ENCODE measurements at places on chromosomes 4 and X.

GRCh38 chrX:140503238-140503601 is 1.6 kb downstream of the SOX3 start:
- DNase-seq, result no peak

DNA sequence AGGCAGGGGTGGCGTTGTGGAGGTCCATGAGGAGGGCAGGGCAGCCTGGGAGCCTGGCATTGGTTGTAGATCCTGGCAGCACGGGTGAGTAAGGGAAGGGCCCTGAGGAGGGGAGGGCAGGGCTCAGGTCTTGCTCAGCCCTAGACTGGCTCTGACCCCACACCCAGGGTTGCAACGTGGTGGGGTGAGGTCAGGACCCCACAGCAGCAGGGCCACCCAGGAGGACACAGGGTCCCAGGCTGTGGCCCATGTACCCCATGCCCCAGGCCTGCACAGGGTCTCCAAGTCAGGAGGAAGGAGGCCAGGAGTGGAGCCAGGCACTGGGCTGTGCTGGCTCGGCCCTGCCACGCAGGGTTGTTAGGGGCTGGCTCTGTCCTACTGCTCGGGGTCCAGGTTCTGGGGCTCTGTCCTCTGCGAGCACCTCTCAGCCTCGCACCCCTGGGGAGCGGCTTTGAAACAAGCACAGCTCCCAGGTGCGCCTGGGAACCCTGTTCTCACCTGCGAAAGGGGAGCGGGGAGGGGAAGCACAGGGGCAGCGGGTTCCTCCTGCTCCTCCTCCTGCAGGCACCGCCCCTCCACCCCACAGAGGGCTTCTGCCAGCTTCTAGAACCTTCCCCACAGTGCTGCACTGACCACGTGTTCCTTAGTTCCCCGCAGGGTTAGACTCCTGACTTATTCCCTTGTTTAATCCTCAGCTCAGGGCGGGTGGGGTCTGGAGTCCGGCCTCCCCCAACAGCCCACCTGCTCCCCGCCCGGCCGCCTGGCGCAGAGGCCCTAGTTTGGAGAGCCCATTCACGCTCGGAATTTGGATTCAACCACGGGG is 20.4 kb downstream of the MSANTD1 start:
- DNase-seq, result no peak

- peak; percentile 54 for DNase-seq
These were observed 4.2 kb upstream of the ZNF157 start for GRCh38 chrX:47366041-47366722.

GRCh38 chrX:130401415-130402207 is at the start of gene RBMX2:
Gene RBMX2, plus strand, starts transcription at chrX:130401987. Its CDS starts 46 bp downstream, at chrX:130402033.
- peak; percentile 85 for DNase-seq

DNA sequence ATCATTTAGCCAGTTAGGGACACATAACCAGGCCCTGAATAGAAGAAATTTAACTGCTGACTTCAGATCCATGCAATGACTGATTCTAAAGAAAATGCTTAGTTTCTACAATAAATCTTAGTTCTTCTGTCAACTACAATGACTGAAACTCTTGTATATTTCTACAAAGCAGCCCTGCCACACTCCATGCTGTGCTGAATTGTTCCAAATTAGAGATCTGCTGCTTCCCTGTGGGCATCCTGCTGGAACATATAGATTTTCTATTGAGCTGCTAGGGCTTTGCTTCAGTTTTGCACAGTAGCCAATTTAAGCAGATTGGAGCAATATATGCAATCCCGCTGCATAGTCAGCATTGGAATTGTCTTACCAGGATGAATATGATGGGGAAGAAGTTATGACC is 312.8 kb upstream of the SMIM31 start:
- DNase-seq, result no peak
